Stimulated activated memory B cell treated with anti-CD40 and anti-IgM and Interleukin-4, amounts not matched to agents 10 μg/mL and 1 μg/mL and 100 μg/mL, for 72 hours (primary cell): ENCODE measurements at places on chromosomes 3 and 15.

GRCh38 chr3:63819151-63819398 is at the start of gene C3orf49:
Gene C3orf49, plus strand, starts transcription at chr3:63819299. Its CDS starts 173 bp downstream, at chr3:63819472.
- H3K4me3 ChIP-seq = no peak within 1 kb of the TSS
- H3K4me1 ChIP-seq = no peaks in the 10 kb centered on the region
- ATAC-seq = no peak
- no peak within 1 kb of the TSS for H3K27ac ChIP-seq

DNA sequence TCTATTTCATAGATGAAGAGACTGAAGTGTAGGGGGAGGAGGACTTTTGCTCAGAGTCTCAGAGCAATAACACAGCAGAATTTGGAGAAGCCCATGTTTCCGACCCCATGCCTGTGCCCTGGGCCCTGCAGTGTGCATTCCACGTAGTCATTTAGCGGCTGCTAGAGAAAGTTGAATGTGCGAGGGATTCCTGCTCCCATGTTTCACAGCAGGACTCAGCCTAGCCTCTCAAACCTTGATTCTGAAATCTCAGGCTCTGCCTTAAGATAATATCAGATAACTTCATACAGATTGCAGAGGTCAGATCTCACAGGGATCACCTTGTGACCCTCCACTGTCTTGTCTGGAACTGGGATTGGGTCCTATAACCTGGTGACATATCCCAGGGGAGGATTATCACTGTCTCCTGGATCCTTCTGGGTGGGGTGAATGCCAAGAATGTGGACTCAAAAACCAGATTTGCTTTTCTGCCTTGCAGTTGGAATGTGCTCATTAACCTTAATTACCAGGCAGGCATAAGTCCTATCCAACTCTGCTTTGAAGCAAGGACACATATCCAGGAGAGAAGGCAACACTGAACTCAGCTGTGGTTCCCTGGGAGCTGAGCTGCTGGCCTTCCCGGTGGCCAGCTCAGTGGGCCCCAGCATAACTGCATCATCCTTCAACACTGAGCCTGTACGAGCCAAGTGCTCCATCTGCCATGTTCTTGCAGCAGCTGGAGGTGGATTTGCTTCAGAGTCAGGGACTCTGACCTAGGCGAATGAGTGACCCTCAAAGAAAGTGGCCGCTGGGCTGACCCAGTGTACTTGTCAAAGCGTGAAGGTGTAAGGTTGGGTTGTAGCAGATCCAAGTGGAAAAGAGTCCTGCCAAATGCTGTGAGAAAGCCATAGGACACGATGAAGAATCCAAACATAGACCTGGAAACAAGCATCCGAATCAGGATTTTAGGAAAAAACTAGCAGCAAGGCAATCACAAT is 43.0 kb downstream of the CTXND1 start:
- peaks cover 9% of the 10 kb centered on the region for H3K4me1 ChIP-seq
- H3K27ac ChIP-seq = no peak overlapping the region
- peaks cover 64% of the 10 kb centered on the region for H3K27me3 ChIP-seq
- H3K4me3 ChIP-seq = no peak overlapping the region
- no peaks in the 10 kb centered on the region for H3K36me3 ChIP-seq
- no peak for ATAC-seq

- H3K27ac ChIP-seq = no peak overlapping the region
- H3K4me3 ChIP-seq = no peak overlapping the region
- ATAC-seq = no peak
- H3K4me1 ChIP-seq = no peaks in the 10 kb centered on the region
- H3K27me3 ChIP-seq = peaks cover 18% of the 10 kb centered on the region
- no peaks in the 10 kb centered on the region for H3K36me3 ChIP-seq
Measured at GRCh38 chr3:22920006-22920405, 283.1 kb upstream of the UBE2E2 start.

DNA sequence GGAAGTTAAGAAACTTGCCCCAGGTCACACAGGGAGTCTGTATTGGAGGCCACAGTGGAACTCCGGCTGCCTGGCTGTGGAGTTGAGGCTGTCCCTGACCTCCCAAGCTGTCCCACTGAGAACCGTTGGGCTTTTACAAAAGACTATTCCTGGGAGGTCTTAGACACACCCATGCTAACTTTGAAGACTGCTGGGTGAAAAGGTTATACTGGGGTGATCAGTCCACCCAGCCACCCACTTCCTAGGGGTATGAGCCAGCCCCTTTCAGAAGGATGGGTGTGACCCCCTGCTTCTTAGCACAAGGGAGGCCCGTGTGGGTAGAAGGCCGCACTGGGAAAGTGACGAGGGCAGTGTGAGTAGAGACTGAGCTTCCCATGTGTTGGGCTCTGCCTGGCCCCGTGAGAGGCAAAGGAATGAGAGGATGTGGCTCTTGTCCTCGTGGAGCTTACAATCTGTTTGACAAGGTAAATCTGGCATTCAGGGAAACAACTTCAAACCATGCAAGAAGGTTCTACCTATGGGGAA is 19.0 kb downstream of the MRAS start:
- H3K27me3 ChIP-seq = peaks cover 70% of the 10 kb centered on the region
- no peak overlapping the region for H3K27ac ChIP-seq
- ATAC-seq = no peak
- peaks cover 29% of the 10 kb centered on the region for H3K4me1 ChIP-seq
- no peaks in the 10 kb centered on the region for H3K36me3 ChIP-seq
- no peak overlapping the region for H3K4me3 ChIP-seq

DNA sequence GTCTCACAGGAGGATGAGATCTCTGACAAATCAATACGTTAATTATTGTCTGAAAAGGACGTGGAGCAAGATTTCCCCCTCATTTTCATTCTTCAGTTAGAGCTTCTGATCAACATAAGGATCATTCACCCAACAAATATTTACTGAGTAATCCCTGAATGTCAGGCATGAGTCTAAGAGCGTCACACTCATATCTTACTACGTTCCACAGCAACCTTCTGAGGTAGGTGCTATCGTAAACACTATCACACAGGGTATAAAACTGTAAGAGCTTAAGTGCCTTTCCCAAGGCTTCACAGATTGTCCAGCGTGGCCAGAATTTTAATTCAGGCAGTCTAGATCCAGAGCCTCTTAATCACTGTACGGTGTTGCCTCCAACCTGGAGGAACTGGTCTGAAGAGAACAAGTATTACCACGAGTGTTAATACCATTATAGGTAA is 10.6 kb upstream of the TM4SF1 start:
- H3K4me1 ChIP-seq = no peaks in the 10 kb centered on the region
- ATAC-seq = no peak
- peaks cover 10% of the 10 kb centered on the region for H3K27me3 ChIP-seq

DNA sequence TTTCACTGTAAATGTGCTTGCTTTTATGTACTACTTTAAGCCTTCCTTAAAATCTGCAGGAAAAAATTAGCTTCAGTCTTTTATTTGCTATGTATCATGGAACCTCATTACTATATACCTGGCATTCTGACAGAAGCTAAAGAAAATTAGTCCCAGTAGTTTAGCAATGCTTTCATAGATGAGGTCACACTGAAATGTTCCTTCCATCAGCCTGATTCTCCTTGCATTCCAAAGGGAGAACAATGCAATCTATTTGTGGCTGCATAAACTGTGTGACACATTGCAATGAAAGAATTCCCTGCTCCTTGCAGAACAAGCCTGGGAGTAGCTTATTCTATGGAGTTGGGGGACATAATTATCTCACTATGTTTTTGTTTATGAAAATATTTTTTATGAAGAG is 691.5 kb upstream of the ARPP21 start:
- no peak for ATAC-seq
- H3K4me3 ChIP-seq = no peak overlapping the region
- no peaks in the 10 kb centered on the region for H3K4me1 ChIP-seq
- no peaks in the 10 kb centered on the region for H3K27me3 ChIP-seq
- H3K36me3 ChIP-seq = no peaks in the 10 kb centered on the region
